ENCODE measurements at places on chromosomes 16 and 17. TPM values are rescaled to one million over a fixed set of nuclear protein-coding genes. Genes with fewer than 3 reads are reported as not detected.

GPR142 gene
- not detected for total RNA-seq

RNF40 gene
- 84.3 TPM for total RNA-seq

KIF18B gene
- total RNA-seq = 40.3 TPM

IL17C gene
- total RNA-seq = 0.13 TPM

LGALS9 gene
- 1.6 TPM for total RNA-seq

RNF222 gene
- total RNA-seq = not detected

MIEF2 gene
- 12.1 TPM for total RNA-seq

DBF4B gene
- total RNA-seq = 25.3 TPM

CACNA1H gene
- 15.9 TPM for total RNA-seq

FN3K gene
- total RNA-seq = 7.2 TPM

SLC16A11 gene
- total RNA-seq = not detected

TMIGD1 gene
- total RNA-seq = not detected

KRTAP17-1 gene
- total RNA-seq = not detected

CRYBA1 gene
- not detected for total RNA-seq

TEX19 gene
- total RNA-seq = 0.39 TPM

CEP295NL gene
- total RNA-seq = 0.18 TPM

KIFC3 gene
- 161 TPM for total RNA-seq

SLC6A4 gene
- total RNA-seq = not detected

Data from A549 treated with Mapracorat at 1 μM for 4 hours (cell line).